Mesenteric fat pad (tissue), 1 donor: ENCODE measurements at places on chromosomes 2 and 18. TPM values are rescaled to one million over a fixed set of nuclear protein-coding genes. Genes with fewer than 3 reads are reported as not detected.

Gene ARHGEF4
- 9.4 TPM for total RNA-seq

Gene CCDC121
- total RNA-seq: 2.2 TPM

Gene UCN
- total RNA-seq: 1.0 TPM

Gene COL4A4
- total RNA-seq: 0.45 TPM

Gene NTSR2
- not detected for total RNA-seq

Gene GRB14
- total RNA-seq: 21.7 TPM

Gene ZNF804A
- total RNA-seq: not detected

Gene PROM2
- 0.39 TPM for total RNA-seq

Gene GBX2
- total RNA-seq: not detected

Gene DLGAP1
- 4.2 TPM for total RNA-seq

Gene PTMA
- total RNA-seq: 790 TPM

Gene REG1A
- 8.8 TPM for total RNA-seq

Gene IL36A
- not detected for total RNA-seq

Gene BOK
- total RNA-seq: 115 TPM

Gene C2orf42
- total RNA-seq: 10.9 TPM

Gene IL1A
- total RNA-seq: not detected

Gene GALM
- 16.3 TPM for total RNA-seq

Gene SPC25
- 0.32 TPM for total RNA-seq

Gene EN1
- total RNA-seq: 4.4 TPM

Gene OTX1
- total RNA-seq: not detected

Gene KCNJ13
- not detected for total RNA-seq

Gene PLGLB1
- total RNA-seq: not detected

Gene ECEL1
- total RNA-seq: 0.35 TPM

Gene CENPA
- total RNA-seq: 0.32 TPM

Gene DNAJC5G
- total RNA-seq: not detected

Gene SOWAHC
- total RNA-seq: 14.7 TPM

Gene ANKRD53
- total RNA-seq: 17.6 TPM

Gene RUFY4
- total RNA-seq: 0.42 TPM

Gene AGFG1
- total RNA-seq: 274 TPM

Gene IL37
- not detected for total RNA-seq

Gene TTC21B
- 13.5 TPM for total RNA-seq

Gene ZNF519
- total RNA-seq: 3.9 TPM

Gene ASB18
- total RNA-seq: not detected

Gene ADAM17
- total RNA-seq: 51.7 TPM

Gene ALPI
- 0.71 TPM for total RNA-seq

Gene CD8A
- total RNA-seq: 2.8 TPM

Gene DPP10
- total RNA-seq: not detected

Gene GAREM2
- 6.8 TPM for total RNA-seq

Gene TEKT4
- total RNA-seq: 0.22 TPM

Gene MPP4
- not detected for total RNA-seq

Gene CHST9
- total RNA-seq: not detected

Gene KLHL41
- total RNA-seq: 0.55 TPM

Gene AQP12B
- total RNA-seq: not detected

Gene KLF11
- 66.7 TPM for total RNA-seq

Gene B3GNT7
- total RNA-seq: 3.9 TPM
